ENCODE measurements at places on chromosomes 4 and X.

DNA sequence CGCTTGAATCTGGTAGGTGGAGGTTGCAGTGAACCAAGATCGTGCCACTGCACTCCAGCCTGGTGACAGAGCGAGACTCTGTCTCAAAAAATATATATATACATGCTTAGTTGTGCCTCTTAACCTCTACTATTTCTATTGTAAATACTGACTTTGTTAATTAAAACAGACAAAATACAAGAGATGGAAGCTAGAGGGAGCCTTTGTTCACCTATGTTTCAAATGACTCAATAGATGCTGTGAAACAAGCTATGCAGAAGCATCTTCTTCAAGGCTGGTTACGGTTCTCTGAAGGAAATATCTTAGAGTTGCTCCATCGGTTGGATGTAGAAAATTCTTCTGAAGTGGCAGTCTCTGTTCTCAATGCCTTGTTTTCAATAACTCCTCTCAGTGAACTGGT lies 6.2 kb downstream of the NCAPG start:
- peak; percentile 62 for DNase-seq

DNA sequence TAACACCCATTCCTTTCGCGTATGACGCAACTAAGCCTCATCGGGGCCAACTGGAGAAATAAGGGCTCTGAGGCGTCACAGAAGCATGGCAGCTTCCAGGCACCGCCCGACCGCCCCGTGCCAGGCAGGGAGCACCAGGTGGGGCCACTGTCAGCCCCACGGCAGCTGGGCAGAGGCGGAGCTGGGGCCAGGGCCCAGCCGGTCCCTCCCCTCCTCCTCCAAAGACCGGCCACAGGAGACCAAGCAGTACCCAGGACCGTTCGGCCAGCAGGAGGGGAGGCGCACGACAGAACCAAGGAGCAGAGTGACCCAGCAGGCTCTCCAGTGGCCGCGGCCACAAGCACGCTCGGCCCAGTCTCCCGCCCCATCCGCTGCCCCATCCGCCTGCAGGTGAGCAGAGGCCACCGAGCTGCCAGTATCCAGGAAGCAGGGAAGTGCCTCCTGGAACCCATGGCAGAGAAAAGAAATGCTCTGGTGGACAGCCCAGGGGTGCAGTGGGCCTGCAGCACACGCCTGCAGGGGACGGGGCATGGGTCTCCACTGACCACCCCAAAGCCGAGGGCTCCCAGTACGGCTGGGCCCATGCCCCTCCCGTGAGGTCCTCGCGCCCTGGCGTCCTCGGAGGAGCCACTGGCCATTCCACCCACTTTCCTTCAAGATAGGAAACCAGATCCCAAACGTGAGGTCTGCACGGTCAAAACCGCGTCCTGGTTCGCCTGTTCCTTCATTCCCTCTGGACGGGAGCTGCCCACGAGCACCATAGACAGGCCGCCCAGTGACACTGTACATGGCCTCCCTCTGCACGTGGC lies 9.6 kb downstream of the CTBP1 start:
- DNase-seq, result no peak

DNA sequence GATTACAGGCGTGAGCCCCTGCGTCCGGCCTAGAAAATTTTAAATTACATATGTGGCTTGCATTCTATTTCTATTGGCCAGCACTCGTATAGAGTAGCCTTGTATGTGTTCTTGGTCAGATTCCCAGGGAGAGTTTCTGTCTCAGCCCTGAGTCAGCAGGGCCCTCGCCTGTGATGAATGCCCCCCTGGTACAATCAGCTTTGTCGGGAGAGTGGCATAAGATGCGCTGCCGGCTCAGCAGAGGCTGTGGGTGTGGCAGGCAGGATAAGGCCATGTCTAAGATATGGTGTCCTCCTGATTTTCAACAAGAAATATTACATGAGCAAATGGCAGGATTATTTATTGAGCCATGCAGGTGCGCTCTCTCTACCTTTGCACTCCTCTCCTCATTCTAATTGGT lies 1.6 kb upstream of the REELD1 start:
- no peak for DNase-seq

GRCh38 chr4:137700751-137701150 lies 168.5 kb upstream of the PCDH18 start:
- peak; percentile 4 for DNase-seq

DNA sequence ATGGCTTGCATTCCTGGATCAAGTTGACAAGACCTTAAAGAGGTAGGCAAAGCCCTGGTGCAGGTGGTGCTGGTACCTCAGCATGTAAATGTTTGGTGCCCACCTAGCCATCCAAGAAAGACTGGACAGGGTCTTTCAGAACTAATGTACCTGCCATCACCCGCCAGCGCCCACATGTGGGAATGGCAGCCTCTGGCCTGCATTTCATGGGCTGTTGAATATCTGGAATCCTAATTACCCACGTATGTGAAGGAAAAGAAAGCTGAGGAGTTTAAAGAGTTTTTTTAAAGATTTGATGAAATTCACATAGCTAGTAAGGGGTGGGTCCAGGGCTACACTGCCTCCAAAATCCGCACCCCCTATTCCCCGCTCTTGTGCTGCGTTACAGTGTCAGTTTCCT lies 8.6 kb upstream of the CCDC149 start:
- DNase-seq, result peak; percentile 30

DNA sequence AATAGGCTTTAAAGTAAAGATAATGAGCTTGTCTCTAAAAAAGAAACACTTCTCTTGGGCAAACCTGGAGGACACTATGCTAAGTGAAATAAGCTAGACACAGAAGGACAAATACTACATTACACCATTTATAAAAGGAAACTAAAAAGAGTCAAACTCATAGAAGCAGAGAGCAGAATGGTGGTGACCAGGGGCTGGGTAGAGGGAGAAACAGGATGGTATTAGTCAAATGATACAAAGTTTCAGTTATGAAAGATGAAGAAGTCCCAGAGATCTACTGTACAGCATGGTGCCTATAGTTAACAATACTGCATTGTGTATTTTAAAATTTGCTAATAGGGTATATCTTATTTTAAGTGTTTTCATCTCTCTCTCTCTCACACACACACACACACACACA lies 28.5 kb downstream of the ACSL4 start:
- DNase-seq, result no peak

DNA sequence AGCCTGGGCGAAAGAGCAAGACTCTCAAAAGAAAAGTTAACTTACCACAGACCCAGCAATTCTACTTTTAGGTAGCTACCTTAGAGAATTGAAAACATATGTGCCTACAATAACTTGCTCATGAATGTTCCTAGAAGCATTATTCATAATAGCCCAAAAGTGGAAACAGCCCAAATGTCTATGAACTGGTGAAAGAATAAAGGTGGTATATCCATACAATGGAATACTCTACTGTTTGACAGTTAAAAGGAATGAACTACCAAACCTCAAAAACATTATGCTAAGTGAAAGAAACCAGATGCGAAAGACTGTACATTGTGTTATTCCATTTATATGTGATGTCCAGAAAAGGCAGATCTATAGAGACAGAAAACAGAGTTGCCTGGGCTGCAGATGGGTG lies 131.4 kb downstream of the UCHL1 start:
- DNase-seq, result no peak

DNA sequence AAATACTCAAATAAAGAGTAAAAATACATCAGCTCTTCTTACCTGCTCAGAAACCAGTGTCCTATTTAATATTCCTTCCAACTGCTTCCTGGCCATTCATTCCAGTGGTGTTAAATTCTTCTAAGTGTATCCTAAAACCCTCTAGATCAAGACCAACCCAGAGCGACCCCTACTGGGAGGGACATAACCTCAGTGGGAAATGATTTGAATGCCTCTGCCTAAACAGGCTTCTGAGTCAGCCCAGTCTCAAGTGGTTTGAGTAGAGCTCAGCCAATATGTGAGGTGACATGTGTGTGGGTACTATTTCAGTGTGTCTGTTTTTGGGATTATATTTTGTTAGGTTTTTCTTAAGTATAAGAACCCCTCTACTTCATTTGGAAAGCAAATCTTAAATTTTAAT lies 133.6 kb upstream of the ARHGEF9 start:
- DNase-seq, result peak; percentile 34

DNA sequence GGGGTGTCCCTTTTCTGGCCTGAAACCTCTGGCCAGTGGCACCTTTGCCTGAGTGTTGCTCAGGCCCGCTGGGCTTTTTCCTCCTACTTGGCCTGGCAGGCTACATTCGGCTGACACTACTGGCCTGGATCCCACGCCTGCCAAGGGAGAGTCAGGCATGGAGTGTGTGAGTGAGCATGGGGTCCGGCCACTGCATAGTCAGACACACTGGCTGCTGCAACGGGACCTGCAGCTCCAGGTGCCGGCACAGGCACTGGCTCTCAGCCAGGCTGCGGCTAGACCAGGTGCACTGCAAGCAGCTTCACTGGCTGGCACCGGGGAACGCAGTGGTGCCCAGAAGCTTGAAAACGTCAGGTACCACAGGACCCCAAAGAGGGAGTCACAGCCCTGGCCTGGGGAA lies 434.9 kb downstream of the ARHGAP24 start:
- DNase-seq, result peak; percentile 60

DNA sequence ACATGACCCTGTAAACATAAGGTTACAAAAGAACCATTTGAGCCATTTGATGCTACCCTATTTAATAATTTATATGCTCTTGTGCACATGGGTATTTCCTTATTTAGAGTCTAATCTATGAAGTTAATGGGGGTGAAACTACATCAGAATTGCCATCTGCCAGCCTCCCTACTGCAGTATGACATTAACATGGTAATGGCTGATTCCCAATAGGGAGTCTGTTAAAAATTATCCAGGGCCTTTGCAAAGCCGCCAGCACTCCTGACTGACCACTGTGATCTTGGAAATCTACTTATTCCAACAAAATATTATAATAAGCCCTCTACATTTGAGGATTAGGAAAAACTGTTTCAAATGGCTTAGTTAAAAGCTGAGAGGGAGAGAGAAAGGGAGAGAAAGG lies 153.7 kb downstream of the CLCN4 start:
- DNase-seq, result peak; percentile 29

- DNase-seq, result no peak
These were observed 274.5 kb upstream of the FMR1 start for GRCh38 chrX:147637190-147637589.

GRCh38 chr4:54709400-54709799 lies 51.6 kb downstream of the KIT start:
- DNase-seq, result no peak

- no peak for DNase-seq
These were observed 153.7 kb upstream of the GK2 start for GRCh38 chr4:79561751-79562150.

- DNase-seq, result peak; percentile 23
These were observed 4.0 kb upstream of the ZNF518B start for GRCh38 chr4:10461091-10461849.

- no peak for DNase-seq
These were observed 63.2 kb downstream of the SLC9A6 start for GRCh38 chrX:136048446-136048845.

DNA sequence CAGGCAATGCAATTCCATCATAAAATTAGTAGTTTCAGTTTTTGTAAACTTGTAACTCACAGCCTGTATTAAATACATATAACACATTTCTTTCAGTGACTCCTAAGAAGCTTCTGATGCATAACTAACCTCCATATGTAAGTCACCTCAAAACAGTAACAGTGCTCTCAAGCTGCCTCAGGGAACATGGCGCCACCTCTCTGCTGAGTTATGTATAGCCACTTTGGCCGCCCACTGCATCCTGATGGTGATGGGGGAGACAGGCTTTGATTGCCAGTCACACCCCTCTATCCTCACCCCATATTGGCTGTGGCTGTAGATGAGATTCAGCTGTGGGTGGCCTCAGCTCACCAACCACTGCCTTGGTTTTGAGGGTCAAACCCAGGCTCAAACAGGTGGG lies 54.3 kb downstream of the LRBA start:
- DNase-seq, result peak; percentile 53

DNA sequence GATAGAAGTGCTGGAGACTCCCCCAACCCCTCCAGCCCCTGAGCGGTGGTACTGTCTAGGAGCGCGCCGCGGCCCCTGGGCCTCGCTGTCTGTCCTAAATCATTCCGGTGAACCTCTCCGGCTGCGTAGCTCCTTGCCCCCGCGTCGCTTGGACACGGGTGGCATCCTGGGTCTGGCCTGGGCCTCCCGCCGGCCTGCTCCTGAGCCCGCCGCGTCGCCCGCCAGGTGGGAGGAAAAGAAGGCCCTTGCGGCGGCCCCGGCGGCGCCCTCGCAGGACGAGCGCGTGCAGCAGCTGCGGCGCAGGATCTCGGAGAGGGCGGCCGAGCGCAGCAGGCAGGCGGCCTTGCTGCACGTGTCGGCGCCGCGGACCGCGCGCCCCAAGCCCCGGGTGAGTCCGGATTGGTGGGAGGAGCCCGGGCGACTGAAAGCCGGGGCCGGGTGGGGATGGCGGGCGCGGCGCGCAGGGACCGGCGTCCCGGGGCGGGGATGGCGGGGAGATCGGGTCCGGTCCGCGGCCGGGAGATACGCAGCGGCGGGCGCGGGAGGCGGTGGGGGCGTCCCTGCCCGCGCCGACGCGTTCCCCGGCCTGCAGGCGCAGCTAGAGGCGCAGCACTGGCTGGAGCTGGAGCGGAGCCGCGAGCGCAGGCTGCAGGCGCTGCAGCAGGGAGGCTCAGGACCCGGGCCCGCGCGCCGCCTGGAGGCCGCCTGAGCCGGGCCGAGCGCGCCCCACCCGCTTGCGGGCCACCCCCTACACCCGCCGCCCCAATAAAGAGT lies 6.5 kb upstream of the RNF4 start:
- peak; percentile 68 for DNase-seq

DNA sequence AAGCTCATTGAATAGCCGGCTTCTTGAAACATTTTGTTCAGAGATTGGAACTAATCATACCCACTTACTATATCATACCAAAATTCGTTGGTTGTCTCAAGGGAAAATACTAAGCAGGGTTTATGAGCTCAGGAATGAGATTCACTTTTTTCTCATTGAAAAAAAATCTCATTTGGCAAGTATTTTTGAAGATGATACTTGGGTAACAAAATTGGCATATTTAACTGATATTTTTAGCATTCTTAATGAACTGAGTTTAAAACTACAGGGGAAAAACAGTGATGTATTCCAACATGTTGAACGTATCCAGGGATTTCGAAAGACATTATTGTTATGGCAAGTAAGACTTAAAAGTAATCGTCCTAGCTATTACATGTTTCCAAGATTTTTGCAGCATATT lies 6.4 kb downstream of the FAM200B start:
- DNase-seq, result no peak

- no peak for DNase-seq
These were observed 2.7 kb downstream of the PCDH10 start for GRCh38 chr4:133151691-133152329.

- peak; percentile 29 for DNase-seq
These were observed 30.4 kb downstream of the PGRMC1 start for GRCh38 chrX:119266364-119266995.

- DNase-seq, result peak; percentile 71
These were observed 17.5 kb upstream of the SH3KBP1 start for GRCh38 chrX:19904778-19905367.

DNA sequence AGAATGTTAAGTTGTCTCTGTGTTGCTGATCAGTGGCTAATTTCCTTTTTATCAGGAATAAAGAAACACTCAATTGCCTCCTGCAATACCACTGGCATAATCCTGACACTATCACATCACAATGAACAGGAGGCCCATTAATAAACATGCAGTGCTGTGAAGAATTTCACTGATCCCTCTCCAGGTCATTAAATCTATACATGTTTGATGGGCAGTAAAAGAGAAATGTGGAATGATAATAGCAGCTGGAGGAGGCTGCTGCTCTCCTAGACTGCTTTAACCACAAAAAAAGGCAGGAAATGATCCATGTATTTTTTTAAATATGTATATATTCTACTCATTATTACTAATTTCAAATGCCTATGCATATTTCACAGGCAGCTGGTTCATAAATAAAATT lies 202.1 kb downstream of the CENPC start:
- DNase-seq, result no peak

- DNase-seq, result no peak
These were observed 94.6 kb upstream of the RPS6KA3 start for GRCh38 chrX:20361081-20361889.

GRCh38 chrX:23911126-23911835 lies 3.5 kb downstream of the CXorf58 start:
- no peak for DNase-seq
